Kidney glomerular epithelial cell (primary cell): ENCODE measurements at places on chromosomes 12 and 14.

DNA sequence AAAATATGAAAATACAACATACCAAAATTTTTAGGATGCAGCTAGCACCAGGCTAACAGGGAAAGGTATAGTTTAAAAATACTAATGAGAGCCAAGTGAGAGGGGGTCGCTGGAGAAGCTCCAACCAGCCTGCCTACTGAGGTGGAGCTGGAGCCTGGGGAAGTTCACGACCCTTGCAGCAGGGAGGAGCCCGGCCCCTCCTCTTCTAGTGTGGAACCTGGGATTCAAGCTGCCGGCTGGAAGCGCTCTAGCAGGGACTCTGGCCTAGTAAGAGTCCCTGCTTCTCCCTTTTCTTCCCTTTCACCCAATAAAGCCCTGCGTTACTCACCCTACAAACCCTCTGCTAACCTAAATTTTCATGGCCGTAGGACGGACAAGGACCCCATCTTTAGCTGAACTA lies 5.0 kb upstream of the KCNK13 start:
- DNase-seq = no peak

DNA sequence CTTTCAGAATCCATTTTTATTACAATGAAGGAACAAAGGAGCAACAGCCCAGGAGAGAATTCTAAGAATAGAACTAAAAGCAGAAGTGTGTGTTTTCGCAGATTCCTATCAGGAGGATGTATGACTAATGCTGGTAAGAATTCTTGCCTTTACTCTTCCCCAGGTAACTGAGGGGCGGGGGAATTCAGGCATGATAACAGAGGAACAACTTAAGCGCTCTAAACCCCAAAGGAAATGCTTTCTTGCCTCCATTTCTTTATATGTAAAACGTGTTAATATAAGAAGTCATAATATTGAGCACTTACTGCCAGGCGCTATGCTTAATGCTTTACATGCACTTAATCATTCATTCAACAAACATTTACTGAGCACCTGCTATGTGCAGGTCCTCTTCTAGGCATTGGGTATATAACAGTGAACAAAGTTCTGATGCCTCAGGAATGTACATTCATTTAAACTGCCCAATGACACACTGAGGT lies 4.5 kb downstream of the HCAR1 start:
- DNase-seq = peak; percentile 82

- no peak for DNase-seq
Measured at GRCh38 chr12:22538311-22538710, 6.0 kb downstream of the C2CD5 start.

GRCh38 chr14:35215110-35215813 lies 76.9 kb upstream of the PSMA6 start:
- peak; percentile 60 for DNase-seq

- peak; percentile 16 for DNase-seq
Measured at GRCh38 chr12:107580750-107581618, 104.6 kb upstream of the PWP1 start.

GRCh38 chr12:22874151-22874550 lies 249.2 kb downstream of the ETNK1 start:
- no peak for DNase-seq

- DNase-seq = no peak
Measured at GRCh38 chr12:53670971-53671370, 4.9 kb downstream of the ATP5MC2 start.

DNA sequence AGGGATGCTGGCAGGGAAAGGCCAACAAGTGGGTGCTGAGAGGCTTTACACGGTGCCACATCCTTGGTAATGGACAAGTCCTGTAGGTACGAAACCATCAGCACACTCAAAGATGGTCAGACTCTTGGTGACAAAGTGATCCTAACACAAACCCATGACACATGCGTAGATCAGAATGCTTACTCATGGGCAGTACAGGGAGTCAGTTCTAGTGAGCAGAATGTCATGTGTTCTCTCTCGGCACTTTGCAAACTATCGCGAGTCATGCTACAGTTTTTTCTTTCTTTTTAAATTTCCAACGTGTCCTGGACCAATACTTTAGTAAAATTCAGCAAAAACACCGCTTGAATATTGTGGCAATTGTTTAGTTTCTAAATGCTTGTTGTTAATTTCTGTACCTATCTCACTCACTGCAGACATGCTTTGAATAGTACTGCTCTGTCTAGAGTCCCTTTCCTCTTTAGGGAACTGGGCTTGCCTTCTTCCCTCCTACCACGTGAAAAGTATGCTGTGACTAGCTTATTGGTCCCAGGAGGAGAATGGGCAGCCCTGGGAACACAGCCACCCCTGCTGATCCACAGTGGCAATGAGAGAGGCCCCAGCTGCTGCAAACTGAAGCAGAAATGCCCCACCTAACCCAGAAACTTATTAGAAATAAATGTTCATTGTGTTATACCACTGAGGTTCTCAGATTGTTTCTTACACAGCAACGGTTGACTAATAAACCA lies 62.4 kb downstream of the UBR7 start:
- DNase-seq = peak; percentile 33

DNA sequence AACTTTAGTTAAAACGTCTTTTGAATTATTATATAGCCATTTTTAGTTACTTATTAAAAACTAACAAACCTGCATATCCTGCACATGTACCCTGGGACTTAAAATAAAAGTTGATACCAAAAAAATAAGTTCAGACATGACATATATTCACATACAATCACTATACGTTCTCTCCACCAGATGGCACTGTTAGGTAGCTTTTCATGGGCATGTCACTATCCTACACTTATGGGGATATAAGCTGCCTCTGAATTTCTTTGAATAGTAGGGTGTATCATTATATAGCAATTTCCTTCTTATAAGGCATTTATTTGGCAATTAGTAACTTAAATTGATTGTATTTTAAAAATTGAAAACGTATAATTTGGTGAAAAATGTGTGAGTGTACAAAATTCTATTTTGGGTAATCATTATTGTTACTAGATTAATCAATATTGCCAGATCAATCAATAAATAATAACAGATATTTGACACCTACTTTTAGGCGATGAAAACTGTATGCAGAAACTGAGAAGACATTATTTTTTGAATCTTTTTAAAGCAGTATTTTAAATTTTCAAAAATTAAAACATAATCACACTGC lies 31.8 kb upstream of the OR10A7 start:
- peak; percentile 70 for DNase-seq

- DNase-seq = no peak
Measured at GRCh38 chr14:101909371-101910096, 54.8 kb upstream of the DYNC1H1 start.

GRCh38 chr14:105005329-105005928 lies 15.5 kb downstream of the CDCA4 start:
- DNase-seq = no peak

DNA sequence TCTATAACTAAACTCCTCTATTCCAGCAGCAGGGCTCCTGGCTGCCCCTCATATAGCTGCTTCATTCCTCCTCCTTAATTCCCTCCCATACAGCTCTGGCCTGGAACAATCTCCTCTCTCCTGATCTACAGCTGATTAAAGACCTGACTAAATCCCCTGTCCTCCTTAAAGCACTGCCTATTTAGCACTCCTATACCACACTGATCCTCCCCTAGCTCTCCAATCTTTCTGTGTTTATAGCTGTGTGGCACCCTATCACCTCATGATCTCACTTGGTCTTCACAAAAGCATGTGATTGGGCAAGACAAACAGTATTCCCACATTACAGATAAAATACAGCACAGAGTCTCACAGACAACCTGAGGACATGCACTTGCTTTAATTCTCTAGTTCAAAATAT lies 17.4 kb downstream of the FMNL3 start:
- DNase-seq = no peak

DNA sequence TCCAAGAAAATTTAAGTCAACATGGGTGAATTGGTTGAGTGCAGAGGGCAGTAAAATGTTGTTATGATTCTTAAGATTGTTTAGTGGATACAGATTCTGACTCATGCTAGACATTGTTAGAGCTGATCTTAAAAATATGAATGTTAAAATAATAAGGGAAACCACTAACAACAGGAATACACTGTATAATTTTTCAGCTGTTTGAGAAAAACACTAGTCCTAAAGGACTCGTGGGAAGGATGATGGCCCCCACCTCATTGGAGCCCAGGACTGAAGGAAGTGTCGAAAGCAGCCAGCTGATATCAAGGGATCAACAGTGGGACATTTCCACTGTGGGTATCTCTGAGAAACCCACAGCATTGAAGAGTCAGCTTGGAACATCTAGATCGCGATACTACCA lies 82.9 kb upstream of the SCAF11 start:
- DNase-seq = no peak

DNA sequence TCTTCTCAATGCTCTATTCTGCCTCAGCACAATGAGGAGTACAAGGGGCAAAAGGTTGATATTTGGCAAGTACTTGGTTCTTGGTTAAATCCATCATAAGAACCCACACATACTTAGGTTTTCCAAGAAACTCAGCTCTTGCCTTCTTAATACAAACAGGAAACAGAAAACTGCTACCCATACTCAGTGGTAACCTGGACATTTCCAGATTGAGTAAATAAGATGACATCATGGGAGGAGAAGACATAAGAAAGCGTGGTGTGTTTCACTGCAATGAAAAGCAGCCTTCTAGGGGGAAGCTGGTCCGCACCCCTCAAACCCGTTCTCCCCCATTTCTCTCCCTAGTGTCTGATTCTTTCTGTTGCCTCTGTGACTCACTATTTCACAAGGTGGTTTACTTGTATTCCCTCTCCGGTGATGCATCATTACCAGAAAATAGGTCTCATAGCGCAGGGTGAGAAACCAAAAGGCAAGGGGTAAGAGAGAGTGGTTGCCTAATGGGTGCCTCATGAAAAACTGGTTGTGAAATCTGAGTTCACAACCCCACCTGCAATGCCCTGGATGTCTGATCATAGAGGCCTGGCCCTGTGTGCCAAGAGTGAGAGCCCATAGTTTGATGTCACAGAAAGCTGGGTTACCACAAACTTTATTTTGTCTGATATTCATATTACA lies 326.5 kb upstream of the TBX3 start:
- DNase-seq = no peak

DNA sequence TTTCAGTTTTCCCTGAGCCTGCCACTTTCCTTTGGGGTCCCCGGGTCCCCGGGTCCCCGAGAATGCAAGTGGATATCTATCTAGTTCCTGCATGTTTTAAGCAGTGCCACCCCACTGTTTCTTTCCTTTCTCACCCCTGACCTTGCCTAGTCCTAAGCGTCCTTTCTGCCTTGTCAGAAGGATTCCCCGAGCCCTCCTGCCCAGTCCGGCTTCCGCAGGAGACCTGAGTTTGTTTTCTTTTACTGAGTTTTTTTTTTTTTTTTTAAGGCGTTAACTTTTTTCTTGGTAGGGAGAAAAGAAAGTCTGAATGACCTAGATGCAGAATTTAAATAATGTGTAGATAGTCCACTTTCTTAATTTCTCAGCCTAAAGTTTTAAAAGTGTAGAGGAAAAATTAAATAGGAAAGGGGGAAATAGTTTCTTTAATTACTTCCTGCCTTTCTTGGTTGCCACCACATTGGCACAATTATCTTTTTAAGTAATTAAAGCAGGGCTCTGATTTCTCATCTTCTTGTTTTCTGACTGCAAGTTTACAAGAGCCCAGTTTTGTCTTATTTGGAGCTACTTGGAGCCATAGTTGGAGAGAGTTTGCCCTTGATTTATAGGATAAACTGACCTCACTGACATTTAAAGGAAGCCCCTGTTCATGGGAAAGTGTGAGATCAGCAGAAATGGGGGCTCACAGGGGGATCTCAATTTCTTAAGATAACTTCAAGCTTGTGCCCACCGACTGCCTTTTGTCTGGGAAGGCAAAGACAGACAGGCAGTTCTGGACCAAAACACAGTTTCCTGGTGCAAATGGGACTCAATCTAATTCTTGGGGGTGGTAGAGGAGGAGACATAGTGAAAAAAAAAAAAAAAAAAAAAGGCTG lies 2.9 kb downstream of the PAX9 start:
- no peak for DNase-seq

- DNase-seq = no peak
Measured at GRCh38 chr12:106192659-106193393, 54.1 kb upstream of the NUAK1 start.

DNA sequence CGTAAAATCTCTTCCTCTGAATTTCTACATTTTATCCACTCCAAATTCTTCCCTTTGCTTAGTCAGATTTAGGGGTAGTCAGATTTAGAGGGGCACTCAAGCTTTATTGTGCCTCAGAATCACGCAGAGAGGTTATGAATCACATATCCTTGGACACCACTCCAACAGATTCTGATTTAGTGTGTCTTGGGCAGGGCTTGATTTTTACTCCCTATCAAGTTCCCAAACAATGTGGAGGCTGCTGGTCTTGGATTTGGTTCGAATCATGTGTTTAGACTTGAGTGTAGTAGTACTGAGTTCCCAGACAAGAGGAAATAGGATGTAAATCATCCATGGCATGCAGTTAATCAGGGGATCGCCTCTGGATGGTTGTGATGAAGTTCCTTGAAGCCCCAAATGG lies 298.1 kb upstream of the CLEC14A start:
- no peak for DNase-seq

DNA sequence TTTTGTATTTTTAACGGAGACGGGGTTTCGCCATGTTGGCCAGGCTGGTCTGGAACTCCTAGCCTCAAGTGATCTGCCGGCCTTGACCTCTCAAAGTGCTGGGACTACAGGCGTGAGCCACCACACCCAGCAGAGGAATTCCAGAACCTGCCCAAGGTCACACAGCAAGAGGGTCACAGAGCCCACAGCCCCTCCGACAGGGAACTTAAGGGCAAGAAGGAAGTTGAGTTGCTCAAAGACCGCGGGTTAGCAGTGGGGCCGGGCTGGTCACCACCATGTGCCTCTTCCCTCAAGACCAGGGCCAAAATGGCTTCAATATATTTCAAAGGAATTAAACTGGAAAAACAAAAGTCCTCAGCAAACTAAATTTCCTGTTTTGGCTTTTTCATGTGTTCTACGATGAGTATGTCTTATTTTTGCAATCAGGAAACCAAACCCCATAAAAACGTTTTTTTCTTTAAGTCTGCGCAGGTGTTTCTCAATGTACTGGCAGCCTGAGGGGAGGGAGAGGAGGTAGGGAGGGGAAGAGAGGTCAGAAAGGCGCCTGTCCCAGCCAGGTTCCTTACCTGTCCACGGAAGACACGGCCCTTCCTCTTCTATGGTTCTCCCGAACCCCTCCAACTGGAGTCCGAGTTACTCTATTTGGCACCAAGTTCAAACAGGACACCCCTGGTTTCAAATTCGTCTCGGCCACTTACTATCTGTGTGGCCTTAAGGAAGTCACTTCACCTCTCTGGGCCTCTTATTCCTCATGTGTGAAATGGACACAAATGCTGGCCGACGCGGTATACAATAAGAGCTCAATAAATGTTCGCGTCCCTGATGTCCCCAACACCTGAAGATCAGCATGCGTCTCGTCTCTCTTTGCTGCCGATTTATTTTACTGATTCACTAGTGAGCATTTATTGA lies 778 bp downstream of the SLC8B1 start:
- no peak for DNase-seq

- DNase-seq = peak; percentile 68
Measured at GRCh38 chr14:34713681-34714319, 593 bp downstream of the CFL2 start.

DNA sequence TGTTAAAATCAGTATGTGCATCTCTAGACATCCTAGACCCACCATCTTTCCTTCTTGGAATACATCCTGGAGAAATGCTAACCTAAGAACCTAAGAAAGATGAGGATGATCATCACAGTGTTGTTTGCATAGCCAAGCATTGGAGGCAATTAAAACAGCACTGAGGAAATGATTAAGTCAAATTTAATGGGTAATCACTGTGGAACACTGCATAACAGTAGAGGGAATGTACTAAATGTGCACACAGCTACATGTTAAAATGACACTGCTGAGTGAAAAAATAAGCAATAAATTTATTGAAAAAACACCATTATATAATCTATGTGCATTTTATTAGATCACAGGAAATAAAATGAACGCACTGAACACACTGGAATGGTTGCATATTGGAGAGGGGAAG lies 987.1 kb upstream of the SEL1L start:
- no peak for DNase-seq

GRCh38 chr12:52347551-52348510 lies 19.4 kb downstream of the KRT85 start:
- no peak for DNase-seq
